ENCODE measurements at places on chromosomes 6 and 20.

DNA sequence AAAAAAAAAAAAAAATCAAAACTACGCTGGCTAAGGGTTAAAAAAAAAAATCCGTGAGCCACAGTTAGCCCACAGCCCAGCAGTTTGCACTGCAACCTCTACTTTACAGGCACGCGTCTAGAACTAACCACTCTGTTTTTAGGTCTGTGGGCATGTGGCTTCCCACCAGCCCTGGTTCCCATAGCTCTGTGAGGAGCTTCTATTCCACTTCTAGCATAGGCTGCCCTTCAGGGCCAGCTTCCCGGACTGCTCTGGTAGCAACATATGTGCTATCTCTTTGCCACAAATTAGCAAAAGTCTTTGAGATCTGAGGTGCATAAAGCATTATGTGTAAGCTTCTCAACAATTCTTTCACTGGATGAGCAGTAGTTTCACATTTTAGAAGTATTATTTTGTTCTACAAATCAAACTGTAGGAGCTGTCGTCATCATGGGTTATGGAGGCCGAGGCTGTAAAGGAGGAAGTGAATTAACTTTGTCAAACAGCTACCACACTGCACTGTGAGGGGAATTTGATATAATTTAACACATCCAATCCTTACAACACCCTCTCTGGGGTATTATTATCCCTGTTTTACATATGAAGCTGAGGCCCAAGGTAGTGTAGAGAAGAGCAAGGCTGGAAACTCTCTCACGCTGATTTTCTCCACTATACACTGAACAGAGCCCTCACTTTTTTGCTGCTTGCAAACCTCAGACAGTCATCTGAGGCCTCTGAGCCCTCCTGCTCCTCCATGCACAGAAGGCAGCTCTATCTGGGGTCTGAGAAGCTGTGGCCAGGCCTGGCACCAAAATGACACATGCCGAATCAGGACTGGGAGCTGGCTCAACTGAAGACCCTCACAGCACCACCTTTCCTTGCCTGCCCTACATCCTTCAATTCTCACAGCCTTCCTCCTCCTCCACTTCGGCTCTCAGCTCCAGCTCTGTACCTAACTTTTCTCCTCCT, 35.4 kb downstream of the MAN1A1 start:
- no peak for DNase-seq

GRCh38 chr20:312866-313265, 12.5 kb upstream of the SOX12 start:
- DNase-seq: no peak

GRCh38 chr20:34720266-34720665, 16.1 kb downstream of the TP53INP2 start:
- DNase-seq: no peak

DNA sequence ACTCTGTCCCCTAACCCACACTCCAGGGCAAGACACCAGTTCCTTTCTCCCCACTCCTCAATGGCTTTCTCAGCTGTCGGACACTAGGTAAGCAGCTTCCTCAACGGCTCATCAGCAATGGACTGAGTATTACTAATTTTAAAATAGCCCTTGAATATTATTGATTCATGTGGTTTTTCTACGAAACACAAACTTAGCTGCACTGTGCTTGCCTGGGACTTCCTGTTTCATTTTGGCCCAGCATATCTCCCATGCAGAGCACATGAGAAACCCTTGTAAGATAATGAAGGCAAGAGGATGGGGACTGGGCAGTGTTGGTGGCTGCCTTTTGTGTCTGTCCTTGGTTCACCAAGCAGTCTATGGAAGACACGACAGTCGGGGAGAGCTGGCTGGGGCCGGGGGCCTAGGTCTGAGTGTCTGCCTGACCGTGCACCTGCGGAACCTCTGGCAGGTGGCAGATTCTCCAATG, 48.9 kb downstream of the RNASET2 start:
- DNase-seq: no peak

DNA sequence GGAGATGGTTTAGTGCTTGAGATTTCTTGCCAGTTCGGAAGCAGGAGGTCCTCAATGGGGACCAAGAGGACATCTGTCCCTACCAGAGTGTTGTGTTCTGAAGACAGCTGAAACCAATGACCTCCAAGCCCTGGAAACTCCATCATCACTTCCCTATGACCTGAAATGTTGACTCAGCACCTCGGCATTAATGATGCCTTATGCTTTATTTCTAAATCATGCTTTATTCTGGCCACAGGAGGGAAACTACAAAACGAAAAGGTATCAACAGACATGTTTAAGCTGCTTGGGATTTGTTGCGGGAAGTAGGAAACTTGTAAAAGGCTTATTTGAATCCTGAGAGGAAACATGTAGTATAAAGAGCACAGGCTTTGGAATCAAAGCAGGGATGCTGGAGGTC, 389.1 kb upstream of the CHD6 start:
- DNase-seq: no peak

GRCh38 chr20:5096463-5096862, 23.3 kb downstream of the PCNA start:
- no peak for DNase-seq

DNA sequence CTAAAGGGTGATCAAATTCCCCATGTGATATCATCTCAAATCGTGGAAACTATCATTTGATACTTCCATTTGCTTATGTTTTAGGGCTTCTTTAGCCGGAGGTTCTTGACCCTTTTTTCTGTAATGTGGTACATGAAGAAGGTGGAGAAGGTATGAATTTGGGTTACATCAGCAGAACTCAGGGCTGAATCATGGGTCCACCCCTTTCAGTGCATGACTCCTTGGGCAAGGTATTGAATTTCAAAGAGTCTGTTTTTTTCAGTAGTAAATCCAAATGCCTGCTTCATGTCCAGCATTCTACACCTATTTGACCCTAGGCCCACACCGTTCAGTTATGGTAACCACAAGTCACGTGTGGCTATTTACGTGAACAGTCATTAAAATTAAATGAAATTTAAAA, 30.6 kb upstream of the QKI start:
- DNase-seq: no peak

GRCh38 chr6:1662534-1662933, 52.8 kb downstream of the FOXC1 start:
- no peak for DNase-seq

GRCh38 chr20:44572551-44573500, 9.6 kb upstream of the PKIG start:
- DNase-seq: no peak

GRCh38 chr20:6184086-6184485, 61.3 kb upstream of the FERMT1 start:
- DNase-seq: no peak

GRCh38 chr6:36491378-36491965, 48.7 kb downstream of the KCTD20 start:
- no peak for DNase-seq

DNA sequence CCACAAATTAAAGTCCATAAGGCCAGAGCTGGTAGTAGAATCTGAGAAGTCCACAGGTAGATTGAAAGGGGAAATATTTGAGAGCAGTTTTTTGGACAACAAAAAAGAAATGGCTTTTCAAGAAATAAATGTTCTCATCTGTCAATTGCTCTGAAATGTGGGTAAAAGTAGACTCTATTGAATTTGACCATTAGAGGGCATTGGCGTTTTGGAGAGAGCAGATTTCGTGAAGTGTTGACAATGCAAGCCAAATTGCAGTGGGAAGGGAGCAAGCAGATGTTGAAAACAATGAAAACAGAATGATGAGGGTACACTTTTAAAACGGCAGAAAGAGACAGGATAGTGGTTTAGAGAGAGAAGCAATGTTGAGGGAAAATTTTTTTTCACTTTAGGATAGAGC, 149.1 kb upstream of the FAM83B start:
- DNase-seq: peak; percentile 21

GRCh38 chr6:29872791-29873190, 45.2 kb downstream of the HLA-G start:
- no peak for DNase-seq

DNA sequence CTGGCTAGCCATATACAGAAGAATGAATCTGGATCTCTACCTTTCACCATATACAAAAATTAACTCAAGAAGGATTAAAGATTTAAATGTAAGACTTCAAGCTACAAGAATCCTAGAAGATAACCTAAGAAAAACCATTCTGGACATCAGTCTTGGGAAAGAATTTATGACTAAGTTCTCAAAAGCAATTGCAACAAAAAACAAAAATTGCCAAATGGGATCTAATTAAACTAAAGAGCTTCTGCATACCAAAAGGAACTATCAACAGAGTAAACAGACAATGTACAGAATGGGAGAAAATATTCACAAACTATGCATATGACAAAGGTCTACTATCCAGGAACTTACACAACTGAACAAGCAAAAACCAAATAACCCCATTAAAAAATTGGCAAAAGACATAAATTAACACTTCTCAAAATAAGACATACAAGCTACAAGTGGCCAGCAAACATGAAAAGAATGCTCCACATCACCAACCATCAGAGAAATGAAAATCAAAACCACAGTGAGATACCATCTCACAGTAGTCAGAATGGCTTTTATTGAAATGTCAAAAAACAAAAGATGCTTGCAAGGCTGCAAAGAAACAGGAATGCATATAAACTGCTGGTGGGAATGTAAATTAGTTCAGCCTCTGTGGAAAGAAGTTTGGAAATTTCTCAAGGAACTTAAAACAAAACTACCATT, 66.8 kb upstream of the RSPO3 start:
- DNase-seq: no peak

DNA sequence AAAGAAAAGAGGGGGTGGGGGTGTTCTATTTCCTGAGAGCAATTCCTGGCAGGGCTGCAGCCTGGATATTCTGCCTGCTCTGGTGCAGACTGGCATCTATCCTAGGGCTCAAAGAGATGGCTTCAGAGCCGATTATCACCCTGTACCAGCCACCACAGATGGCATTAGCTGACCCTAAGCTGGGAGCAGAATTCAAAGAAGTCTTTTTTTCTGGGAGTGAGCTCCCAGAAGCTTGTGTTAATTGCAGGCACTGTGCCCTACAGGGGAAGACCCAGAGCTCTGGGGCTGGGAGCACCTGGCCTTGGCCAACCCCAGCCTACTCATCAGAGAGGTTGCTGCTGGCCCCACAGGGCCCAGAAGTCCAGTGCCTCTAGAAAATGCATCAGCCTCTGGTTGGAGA, 85.9 kb downstream of the PXDC1 start:
- DNase-seq: peak; percentile 26

DNA sequence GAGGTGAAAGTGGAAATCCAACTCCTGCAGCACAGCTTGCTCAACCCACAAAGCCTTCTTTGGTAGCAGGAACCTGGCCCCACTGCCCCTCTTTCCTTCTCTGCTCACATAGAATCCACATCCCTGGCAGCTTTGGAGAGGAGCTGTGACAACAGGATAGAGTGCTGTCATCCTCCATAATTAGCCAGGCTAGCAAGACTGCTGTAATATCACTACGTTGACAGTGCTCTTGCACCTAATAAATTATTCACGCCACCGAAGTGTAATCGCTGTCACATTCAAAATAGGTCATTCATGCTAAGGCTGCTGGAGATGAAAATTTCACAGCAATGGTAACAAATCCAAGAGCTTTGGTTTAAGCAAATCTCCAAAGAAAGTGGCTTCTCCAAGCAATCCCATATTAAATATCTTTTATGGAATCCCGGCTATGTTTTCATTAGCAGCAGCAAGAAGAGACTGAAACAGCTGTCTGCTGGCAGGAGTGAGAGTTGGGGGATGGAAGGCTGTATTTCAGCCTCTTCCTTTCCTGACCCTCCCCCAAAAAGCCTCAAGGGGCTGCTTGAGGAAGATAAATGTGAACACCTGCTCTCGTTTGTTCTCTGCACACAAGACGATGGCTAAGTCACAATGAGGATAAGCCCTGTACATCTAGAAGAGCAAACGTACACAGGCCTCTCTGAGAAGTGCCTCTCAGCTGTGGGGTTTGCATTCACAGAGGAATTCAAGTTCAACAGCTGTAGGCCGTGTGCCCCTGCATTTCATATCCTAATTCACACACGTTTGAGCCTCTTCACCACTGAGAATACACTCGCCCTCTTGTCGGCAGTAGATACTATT, 16.5 kb downstream of the RIPOR2 start:
- no peak for DNase-seq

- DNase-seq: peak; percentile 24
Measured at GRCh38 chr6:131651782-131652181, 14.7 kb downstream of the ENPP3 start.

DNA sequence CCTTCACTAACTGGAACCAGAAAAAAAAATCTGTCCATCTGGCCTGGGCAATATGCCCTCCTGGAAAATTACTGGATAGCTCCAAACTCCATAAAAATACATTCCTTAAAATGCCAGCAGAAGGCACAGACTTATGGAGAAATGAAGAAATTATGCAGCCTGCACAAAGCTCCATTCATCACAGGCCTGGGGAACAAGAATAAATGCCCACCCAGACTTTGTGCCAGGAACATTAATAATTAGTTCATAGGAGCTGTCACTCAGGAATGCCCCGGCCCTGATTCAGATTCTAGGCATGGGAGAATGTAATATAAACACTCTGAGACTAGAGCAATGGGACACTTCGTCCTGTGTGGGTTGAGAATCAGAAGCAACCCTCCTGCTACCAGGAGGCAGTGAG, 199.3 kb downstream of the OTOR start:
- no peak for DNase-seq

GRCh38 chr6:79084693-79085092, 6.6 kb upstream of the PHIP start:
- DNase-seq: no peak

DNA sequence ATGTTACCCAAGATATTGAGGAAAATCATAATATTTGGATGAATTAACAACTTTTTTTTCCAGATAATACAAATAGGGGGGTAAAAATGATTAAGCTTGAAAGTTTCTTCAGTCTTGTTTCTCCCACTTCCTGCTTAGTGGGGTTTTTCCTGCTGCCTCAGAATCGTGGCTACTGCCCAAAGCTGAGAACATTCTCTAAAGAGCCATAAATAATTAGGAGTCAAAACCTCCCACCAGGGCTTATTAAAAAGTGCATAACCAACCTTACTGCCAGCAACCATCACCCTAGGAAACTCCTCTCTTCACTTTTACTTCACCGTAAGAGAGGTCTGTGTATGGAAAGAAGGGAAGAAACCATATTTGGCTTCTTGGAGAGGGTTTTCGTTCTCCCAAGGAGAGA, 9.0 kb upstream of the LCA5 start:
- no peak for DNase-seq

DNA sequence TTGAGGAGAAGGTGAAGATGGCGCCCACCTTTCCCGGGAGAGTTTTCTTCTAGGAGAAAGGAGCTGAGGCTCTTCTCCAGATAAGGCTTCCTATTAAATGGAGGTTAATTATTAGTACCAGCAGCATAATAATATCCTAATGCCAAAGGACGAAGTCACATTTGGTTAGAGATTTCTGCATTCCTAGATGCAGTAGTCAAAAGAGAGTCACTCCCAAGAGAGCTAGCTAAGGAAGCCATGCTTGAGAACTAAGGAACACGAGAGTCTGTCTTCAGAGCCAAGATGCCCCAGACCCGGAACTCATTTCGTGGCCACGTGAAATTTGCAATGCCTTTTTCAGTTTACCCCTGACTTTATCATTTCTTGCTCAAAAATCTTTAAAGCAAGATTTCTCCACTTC, 132.7 kb downstream of the TSHZ2 start:
- DNase-seq: no peak

DNA sequence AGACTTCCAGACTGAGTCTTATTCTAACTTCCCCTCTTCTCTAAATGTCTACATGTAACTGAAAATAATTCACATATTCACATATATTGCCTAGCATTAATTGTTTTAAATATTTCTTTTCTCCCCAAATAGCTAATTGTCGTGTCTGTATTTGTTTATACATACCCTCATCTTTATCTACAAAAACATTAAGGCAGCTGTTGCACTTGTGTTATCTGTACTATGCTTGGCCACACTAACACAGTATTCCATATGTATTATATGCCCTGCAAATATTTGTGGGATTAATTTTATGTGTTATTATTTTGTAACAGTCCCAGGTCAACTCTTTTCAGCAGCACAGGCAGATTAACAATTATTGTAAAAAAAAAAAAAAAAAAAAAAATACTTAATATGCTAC, 11.7 kb downstream of the HDAC2 start:
- no peak for DNase-seq
